ENCODE measurements at places on chromosomes 2 and 18.

DNA sequence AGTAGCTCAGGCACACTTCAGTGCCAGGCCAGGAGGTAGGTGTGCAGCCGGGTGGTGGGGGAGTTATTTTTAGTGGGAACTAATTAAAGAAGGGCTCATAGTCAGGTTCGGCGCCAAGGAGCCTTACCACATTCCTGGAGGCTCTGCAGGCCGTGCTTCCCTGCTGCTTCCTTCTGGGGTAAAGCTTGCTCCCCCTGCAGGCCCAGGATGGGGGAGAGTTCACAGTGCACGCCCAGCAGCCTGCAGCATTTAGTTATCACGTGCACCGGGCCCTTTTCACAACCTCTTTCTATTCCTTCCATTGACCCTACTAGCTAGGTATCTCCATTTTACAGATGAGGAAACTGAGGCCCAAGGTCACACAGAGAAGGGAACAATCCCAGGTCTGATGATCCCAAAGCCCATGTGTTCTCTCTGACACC lies 2.5 kb downstream of the KCNF1 start:
- no peak for DNase-seq

DNA sequence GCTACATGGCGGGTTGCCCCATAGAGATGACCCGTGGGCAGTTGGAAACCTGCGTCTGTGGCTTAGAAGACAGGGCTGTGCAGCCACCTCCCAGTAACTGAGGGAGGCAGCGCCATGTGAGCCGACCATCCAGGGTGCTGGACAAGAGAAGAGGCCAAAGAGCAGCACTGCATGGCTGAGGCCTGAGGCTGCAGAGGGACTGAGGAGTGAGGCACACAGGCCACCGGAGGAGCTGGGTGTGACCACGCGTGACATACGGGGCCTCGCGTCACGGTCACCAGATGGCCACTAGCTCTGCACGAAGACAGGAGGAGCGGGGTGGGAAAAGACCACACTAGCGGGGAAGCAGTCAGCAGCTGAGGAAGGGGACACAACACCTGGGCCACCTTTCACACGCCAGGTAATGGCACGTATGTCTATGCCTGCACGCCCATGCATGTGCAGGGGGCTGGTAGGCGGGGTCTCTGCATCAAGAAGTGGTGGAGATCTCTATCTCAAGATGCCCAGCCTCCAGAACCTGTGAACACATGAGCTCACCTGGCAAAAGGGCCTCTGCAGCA lies 61.4 kb downstream of the NDUFA10 start:
- DNase-seq: no peak

DNA sequence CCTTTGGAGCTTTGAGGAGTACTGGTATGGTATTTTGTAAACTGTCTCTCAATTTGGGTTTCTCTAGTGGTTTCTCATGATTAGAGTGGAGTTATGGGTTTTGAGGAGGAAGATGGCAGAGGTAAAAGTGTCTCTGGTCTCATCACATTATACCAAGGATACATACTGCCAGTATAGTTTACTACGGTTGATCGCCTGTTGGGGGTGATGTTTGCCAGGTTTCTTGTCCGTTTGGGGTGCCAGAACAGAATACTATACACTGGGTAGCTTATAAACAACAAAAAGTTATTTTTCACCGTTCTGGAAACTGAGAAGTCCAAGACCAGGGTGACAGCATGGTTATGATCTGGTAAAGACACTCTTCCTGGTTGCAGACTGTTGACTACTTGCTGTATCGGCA lies 293.7 kb downstream of the NYAP2 start:
- no peak for DNase-seq

DNA sequence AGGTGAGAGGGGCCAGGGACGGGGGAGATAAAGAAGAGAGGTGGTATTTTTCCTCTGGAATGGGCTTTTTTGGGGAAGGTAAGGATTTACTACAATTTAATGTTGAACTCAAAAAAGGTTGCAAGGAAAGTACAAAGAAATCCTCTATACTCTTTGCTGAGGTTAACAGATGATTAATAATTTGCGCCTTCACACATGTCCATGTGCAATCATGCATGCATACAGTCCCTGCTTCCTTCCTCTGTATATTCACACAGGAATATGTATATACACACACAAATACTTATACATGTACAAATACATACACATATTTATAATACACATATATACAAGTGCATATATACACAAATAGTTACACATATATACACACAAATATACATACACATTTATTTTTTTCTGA lies 193.4 kb downstream of the NBAS start:
- DNase-seq: no peak

GRCh38 chr18:6616981-6617380 lies 112.5 kb upstream of the ARHGAP28 start:
- DNase-seq: no peak

DNA sequence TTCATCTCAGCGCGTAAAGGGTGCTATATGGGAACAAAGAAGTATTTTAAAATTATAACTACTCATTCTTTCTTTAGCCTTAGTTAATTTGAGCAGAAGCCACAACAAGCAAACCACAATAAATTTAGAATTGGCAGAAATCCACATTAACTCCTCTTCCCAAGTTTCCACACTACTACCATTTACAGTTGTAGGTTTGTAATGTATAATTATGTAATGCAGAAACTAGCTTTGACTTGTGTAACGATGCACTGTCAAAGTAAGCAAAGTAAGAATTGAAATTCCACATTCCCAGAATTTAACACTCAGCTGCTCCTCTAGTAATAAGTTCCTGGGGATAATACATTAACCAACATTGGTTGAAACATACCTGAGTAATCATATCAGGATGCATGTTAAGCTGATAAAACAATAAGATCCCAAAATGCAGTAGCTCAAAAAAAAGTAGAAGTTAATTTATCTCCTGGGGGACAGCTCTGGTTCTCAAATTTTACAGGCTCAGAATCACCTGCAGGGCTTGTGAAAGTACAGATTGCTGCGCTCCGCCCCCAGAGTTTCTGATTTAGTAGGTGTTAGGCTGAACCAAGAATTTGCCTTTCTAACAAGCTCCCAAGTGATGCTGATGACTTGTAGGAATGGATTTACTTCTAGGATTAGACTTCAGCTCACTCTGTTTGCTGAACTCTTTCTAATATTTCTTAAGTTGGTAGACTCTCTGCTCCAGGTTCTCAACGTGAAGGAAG lies 9.9 kb downstream of the GRP start:
- DNase-seq: no peak

DNA sequence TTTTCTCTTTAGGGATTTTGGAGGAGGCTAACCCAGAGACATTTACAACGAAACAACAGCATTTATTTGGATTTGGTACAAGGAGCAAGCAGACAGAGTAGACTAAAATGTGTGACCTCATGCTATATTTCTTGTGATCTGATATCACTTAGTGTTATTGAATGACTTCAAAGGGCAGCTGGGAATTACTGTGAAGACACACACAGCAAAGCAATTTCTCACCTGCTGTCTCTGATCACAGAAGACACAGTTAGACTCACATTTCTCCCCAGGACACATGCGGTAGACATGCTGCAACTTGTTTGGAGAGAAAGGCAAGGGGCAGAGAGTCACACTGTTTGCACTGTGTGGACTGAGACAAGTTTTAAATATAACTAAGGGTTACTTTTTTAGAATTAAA lies 67.5 kb downstream of the LTBP1 start:
- DNase-seq: no peak

GRCh38 chr2:126837966-126838715 lies 60.5 kb upstream of the TEX51 start:
- DNase-seq: no peak

- DNase-seq: no peak
Measured at GRCh38 chr18:77202329-77202728, 47.3 kb upstream of the GALR1 start.

GRCh38 chr2:55556809-55557208 lies 37.3 kb downstream of the CFAP36 start:
- DNase-seq: no peak

- DNase-seq: peak; percentile 97
Measured at GRCh38 chr2:173997269-173997668, 32.1 kb upstream of the SP3 start.

GRCh38 chr2:44879269-44880124 lies 62.0 kb upstream of the SIX3 start:
- no peak for DNase-seq

DNA sequence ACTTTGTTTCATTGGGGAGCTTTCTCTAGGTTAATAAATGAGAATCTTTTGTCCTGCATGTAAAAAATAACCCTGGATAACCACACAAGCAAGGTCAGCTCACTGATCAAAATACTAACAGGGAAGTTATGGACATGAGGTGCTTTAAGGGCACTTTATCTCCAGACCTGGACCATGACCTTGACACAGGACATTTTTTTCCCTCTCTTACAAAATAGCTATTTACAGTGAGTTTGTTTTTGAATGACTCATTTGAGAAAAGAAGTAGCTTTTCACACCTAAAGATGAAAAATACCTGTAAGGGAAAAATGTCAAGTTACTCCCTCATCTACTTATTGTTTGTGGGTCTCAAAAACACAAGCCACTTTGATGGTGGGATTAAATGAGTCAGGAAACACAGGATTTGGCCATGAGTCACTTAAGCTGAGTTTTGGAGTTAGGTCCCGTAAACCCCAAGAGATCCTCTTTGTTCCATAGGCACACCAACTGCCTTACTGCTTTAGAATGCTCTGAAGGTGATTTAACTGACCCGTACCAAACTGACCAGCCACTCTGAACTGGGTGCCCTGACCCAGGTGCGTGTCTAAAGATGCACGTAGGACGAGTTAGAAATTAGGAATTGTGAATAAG lies 479.3 kb upstream of the NXPH2 start:
- DNase-seq: no peak

DNA sequence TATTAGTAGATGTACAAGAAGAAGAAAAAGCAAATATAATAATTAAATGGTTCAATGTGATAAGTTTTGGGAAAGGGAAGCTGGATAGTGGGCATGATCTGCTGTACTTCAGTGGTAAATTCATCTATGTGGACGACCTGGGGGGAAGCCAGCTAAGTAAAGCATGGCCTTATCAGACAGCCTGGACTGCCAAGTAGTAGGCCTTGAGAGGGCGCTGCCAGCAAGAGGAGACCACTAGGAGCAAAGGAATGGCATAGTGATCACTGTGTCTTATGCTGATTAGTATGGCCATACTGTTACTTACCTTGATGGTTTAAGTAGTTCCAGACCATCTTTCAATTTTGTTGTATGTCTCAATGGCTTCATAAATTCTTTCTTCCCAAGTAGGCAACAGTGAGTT lies 287.6 kb downstream of the SETBP1 start:
- no peak for DNase-seq

DNA sequence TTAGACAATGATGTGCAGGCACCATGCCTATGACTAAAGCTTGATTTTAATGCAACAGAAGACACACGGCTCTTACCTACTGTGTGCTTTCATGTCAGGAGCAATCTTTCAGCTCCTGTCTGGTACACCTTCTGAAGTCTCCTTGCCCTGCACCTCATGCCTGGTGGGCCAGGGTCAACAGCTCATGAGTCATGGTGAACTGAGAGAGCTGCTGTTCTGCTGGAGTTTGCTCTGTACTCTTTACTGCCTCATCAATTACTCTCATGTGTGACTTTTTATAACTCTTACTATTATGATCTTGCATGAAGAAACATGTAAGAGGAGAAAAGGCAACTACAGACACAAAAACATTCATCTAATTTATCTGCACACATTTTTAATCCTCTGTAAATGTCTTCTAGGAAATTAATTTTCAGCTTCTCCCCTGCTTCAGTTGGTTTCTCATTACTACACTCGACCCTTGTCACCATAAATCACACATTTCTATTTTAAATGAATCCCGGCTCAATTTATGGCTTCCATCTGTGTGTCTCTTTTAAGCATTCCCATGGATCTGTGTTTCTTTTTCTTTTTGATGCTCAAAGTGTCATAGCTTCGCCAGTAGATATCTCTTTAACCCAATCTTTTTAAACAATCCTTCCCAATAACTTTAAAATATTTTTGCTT lies 9.7 kb downstream of the SERPINB7 start:
- no peak for DNase-seq

DNA sequence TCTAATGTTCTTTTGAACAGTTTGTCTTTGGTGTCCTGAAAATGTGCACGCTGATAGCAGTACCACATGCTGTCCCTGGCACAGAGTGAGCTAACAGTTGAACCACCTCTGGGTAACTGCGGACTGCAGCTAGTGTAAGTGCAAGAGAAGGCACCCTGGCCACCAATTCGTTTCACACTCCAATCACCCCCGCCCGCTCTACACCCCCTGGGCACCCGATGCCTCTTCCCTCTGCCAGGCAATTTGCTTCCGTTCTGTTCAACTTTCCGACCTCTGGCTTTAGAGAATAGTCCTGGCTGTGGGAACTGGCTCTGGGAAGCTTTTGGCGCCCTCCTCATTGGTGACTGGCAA lies 1.4 kb downstream of the DOCK10 start:
- DNase-seq: no peak

- no peak for DNase-seq
Measured at GRCh38 chr2:12718015-12718671, 1.4 kb downstream of the TRIB2 start.

DNA sequence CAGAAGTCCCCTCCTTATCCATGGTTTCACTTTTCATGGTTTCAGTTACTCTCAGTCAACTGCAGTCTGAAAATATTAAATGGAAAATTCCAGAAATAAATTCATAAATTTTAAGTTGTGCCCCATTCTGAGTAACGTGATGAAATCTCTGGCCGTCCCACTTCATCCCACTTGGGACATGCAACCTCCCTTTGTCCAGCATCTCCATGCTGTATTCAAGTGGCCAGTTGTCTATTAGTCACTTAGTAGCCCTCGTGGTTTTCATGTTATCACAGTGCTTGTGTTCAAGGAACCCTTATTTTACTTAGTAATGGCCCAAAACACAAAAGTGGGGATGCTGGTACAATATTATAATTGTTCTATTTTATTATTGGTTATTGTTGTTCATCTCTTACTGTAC lies 18.0 kb upstream of the DAPL1 start:
- DNase-seq: no peak

GRCh38 chr18:49733321-49733720 lies 80.0 kb downstream of the ACAA2 start:
- DNase-seq: no peak

GRCh38 chr2:9114458-9114857 lies 92.2 kb upstream of the ASAP2 start:
- DNase-seq: no peak

- no peak for DNase-seq
Measured at GRCh38 chr2:180979749-180980105, 678 bp upstream of the UBE2E3 start.

DNA sequence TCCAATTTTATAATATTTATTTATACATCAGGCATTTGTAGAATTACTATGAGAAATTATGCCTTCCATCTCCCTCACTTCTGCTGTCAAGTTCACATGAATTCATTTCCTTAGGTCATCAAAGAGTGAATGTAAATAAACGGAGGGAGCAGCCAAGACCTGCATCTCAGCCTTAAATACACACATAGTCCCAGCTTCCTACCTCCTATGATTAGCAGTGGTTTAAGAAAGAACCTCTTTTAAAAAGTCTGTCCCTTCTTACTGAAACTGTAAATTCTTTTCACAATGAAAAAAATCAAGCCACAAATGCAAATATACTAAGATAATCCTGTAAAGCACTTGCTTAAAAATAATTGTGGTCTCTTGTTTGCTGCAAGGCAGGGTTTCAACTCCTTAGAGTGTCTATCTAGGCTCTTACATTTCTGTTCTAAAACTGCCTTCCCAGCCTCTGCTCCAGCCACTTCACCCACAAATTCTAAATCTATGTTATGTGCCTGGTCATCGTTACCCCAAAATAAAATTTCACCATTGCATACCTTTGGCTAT lies 532.7 kb upstream of the FSHR start:
- no peak for DNase-seq
